Activated CD4-positive, alpha-beta memory T cell treated with anti-CD3 and anti-CD28 coated beads, Interleukin-2, amount 10 ng/mL, durations not matched to agents 7 days and 5 days (primary cell): ENCODE measurements at places on chromosomes 3 and 15. TPM values are rescaled to one million over a fixed set of nuclear protein-coding genes. Genes with fewer than 3 reads are reported as not detected.

The ROPN1 gene
- total RNA-seq, result not detected

DNA sequence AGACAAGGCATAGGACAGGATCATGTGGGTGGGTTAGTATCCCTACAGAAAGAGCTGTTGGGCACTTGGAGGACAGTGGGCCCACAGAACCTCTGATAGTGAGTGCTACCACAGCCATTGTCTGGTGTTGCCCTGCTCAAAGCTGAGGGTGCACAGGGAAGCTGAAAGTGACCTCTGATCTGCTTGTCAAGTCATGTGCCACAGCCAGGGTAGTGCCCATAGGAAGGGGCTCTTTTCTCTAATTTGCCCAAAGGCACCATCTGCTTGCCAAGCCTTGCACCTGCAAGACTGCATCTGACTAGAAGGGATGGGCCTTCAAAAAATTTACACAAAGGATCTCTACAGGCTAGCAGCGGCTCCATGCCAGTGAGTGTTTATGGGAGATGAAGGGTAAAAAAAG, 87.4 kb upstream of the GSK3B start:
- no peak for DNase-seq

- DNase-seq, result no peak
Observed at GRCh38 chr15:65773386-65774111, 18.5 kb downstream of the DENND4A start.

- DNase-seq, result no peak
Observed at GRCh38 chr3:134998855-134999254, 203.8 kb downstream of the EPHB1 start.

The FBN1 gene
- total RNA-seq, result 1.7 TPM

- no peak for DNase-seq
Observed at GRCh38 chr15:73050561-73051295, 1.5 kb upstream of the NEO1 start.

- DNase-seq, result no peak
Observed at GRCh38 chr15:75090388-75090734, 67.0 kb downstream of the PPCDC start.

DNA sequence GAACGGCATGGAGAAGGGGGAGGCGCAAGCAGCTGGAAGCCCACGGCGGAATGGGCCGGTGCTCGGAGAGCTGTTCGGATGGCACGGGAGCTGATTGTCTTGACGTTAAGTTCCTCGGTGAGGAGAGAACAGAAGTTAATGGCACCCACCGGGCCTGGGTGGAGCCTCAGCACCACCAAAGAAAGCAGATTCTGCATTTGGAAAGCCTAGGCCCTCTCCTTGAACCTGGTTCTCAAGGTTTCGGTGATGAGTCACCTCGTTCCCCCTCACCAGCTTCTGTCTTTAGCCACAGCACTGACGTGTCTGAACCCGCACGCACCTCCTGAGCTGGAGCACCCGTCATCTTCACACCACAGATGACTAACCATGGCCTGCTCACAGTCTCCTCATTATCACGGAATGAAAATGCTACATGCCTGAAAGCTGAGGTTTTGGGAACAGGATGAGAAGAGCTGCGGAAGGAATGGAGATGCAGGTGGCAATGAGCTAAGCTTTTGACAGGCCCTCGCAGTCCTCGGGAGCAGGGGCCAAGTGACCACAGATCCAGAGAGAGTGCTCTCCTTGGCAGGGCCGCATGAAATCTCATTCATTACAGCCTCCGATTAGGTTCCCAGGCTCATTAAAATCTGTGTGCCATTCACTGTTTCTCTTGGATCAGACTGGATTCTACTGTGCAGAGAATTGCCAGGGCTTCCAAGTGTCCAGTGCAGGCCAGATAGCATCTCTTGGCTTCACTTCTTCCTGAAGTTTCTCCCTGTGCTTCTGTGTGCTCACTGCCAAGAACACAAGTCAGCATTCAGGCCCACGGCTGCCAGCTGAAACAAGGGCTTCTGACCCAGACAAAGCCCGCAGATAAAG, 96.3 kb upstream of the DLG1 start:
- DNase-seq, result peak; percentile 83

DNA sequence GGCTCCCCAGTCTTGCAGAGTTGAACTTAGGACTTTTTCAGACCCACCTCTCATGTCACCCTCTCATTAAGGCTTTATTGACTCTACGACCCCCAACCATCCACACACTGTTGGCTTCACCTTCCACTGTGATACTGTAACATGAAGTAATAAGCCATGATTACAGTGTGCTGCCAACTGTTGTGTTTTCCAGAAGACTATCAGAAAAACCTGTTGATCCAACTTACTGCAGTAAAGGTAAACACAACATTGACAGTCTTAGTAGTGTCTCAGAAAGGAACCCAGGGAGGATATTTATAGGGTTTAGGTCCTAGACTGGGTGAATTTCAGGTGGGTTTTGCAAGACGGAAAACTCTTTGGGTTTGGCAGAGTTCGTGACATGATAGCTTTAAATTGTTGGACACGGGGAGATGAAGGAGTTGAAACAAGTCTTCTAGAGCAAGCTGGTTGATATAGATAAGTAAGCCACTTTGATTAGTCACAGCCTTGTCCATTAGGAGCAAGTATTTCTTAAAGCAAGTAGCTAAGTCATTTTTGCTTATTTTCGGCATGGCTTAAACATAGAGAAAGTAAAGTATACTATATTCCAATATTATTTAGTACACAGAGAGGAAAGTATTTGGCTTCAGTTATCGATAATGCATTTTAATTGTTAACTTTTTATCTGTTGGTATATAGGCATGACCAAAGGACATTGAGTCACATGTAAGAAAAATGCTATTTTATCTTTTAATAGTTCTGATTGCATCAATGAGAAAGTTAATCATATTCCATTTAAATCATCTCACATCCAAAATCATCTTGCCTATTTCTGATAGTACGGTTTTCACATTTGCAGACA, 2.4 kb upstream of the COL6A5 start:
- no peak for DNase-seq

The GOLIM4 gene
- total RNA-seq, result 1.9 TPM

The TAGLN3 gene
- not detected for total RNA-seq

- DNase-seq, result peak; percentile 51
Observed at GRCh38 chr15:31387479-31388118, 61.0 kb downstream of the KLF13 start.

- peak; percentile 28 for DNase-seq
Observed at GRCh38 chr3:58609990-58610389, 32.8 kb upstream of the FAM107A start.

DNA sequence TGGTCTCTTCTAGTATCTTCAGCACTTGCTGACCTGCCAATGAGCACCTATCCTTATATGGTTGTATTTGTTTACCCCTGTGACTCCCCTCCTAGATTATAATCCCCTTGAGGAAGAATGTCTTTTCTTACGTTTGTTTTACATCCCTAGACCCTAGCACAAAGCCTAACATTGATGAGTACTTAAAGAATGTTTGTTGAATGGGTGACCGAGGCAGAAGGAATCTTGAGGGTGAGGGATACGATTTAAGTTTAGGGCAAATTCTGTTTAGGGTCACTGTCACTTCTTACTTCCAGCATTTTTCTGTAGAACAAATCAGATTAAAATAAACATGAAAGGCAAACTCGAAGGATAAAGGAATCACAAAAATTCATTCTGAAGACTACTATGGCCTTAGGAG, 80.9 kb upstream of the FAM98B start:
- DNase-seq, result no peak

The ANO10 gene
- 19.9 TPM for total RNA-seq

The SCN11A gene
- not detected for total RNA-seq

DNA sequence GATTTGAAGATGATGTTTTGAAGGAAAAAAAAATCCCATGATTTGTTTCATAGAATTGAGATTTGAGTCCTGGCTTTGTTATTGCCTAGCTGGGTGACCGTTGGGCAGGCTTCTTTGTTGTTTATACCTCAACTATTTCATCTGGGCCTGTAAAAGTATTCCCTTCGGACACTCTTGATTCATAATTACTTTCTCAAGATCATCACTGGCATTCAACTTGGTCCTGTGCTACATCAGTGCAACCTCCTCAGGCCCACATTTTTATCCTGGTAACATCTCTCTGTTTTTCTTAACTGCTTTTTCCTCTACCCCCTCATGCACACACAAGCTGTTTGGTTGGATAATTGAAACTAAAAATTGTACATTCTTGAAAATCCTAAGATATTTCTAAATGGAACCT, 67.5 kb upstream of the P3H2 start:
- no peak for DNase-seq

- DNase-seq, result no peak
Observed at GRCh38 chr3:107013641-107014040, 363.6 kb upstream of the CCDC54 start.

- no peak for DNase-seq
Observed at GRCh38 chr15:95302809-95303208, 1027.7 kb upstream of the NR2F2 start.

- no peak for DNase-seq
Observed at GRCh38 chr3:134066158-134066541, 36.4 kb upstream of the SLCO2A1 start.

The UBA7 gene
- 179 TPM for total RNA-seq

DNA sequence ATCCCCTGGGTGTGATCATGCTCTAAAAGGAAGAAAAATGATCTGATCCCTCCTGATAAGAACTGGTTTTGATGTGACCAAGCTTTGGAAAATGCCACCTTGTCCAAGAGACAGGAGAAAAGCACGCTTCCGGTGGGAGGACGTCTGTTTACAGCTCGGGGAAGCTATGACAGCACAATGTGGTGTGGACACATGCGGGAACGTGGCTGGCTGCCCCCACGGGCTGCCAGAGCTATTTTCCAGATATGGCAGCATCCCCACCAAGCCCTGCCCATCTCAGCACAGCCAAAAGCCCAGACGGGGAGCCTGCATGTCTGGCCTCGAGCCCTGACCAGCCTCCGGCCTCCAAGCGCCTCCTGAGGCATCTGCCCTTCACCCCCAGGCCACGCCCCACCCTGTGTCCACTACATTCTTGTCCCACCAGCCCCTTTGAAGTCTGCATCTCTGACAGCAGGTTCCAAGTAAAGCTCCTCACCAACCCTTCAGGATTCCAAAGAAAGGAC, 63.2 kb upstream of the HRH1 start:
- no peak for DNase-seq

The SIDT1 gene
- 25.5 TPM for total RNA-seq

DNA sequence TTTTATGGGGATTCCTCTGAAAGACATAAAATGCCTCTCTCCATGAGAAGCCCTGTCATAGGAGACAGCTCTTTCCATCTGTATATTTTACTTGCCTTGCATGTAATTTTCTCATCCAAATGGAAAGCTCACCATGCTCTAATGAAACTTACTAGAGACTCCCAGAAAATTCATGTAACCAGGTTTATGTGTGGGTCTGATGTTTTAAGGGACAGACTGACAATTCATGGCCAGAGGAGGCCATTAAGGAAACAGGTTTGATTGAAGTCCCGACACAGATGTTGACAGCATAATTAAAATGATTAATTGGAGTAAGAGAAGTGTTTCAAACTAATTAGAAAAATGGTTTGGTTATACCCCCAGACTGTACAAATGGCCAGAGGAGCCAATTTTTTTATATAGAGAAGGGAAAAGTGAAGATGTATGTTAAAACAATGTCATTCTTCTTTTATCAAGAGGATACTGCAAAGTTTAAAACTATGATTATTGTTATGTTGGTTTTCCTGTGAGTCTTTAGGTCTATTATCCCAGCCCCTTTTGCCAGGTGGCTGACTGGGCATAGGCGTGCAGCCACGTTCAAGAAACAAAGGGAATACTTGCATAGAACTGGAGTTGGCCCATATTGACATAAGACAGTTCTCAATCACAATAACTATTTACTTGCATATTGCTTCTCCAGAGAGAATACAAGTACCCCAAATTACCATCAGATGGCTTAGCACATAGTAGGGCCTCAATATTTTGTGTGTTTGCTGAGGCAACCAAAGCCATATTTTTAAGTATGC, 64.8 kb downstream of the RBMS3 start:
- no peak for DNase-seq

The GOLGA6D gene
- total RNA-seq, result not detected

The NR2F2 gene
- not detected for total RNA-seq

- peak; percentile 53 for DNase-seq
Observed at GRCh38 chr3:160400030-160400701, 716 bp downstream of the SMC4 start.

The BNC1 gene
- not detected for total RNA-seq

GRCh38 chr3:188280627-188281026, 126.7 kb downstream of the LPP start:
- DNase-seq, result no peak

The GPR176 gene
- total RNA-seq, result 0.13 TPM

DNA sequence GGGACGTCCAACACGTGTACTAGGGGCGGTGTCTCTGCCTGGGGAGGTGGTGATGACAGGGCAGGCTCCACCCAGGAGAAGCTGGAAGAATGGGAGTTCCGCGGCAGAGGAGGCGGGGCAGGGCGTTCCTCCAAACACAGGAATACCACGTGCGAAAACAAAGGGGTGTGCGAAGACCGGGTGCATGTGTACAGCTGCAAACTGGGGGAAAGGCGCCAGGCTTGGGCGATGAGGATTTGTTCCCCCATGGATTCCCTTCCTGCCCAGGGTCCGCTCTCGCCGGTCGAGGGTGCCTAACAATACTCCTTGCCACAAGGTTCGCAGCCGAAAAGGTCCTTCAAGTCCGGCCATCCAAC, 500 bp upstream of the ZSCAN2 start:
- DNase-seq, result peak; percentile 60

GRCh38 chr3:78906245-78906644, 861.6 kb downstream of the ROBO1 start:
- DNase-seq, result no peak

GRCh38 chr3:168620854-168621253, 525.1 kb upstream of the GOLIM4 start:
- DNase-seq, result no peak

DNA sequence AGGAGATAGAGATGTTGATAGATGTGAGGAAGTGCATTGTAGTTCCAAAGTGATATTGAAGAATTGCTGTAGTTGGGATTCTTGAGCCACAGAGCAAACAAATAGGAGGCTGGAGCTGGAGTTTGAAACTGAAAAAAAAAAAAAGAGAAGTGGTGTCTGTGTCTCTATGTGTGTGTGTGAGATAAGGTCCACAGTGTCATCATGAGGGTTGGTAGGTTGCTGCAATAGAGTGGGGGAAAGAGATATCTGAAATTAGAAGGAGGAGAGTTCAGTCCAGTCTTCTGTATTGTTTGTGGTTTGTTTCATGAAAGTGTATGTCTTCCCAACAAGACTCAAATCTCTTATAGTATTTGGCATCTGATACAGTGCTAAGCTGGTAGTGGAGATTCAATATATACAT, 37.3 kb upstream of the CACNA1D start:
- DNase-seq, result no peak

- DNase-seq, result no peak
Observed at GRCh38 chr3:48598323-48599076, 3.4 kb upstream of the COL7A1 start.

The NRG4 gene
- not detected for total RNA-seq
